ENCODE measurements at places on chromosomes 7 and 10.

- no peak for DNase-seq
Observed at GRCh38 chr7:129690701-129691100, 79.2 kb downstream of the NRF1 start.

- DNase-seq: no peak
Observed at GRCh38 chr10:69358148-69358795, 58.4 kb downstream of the TACR2 start.

DNA sequence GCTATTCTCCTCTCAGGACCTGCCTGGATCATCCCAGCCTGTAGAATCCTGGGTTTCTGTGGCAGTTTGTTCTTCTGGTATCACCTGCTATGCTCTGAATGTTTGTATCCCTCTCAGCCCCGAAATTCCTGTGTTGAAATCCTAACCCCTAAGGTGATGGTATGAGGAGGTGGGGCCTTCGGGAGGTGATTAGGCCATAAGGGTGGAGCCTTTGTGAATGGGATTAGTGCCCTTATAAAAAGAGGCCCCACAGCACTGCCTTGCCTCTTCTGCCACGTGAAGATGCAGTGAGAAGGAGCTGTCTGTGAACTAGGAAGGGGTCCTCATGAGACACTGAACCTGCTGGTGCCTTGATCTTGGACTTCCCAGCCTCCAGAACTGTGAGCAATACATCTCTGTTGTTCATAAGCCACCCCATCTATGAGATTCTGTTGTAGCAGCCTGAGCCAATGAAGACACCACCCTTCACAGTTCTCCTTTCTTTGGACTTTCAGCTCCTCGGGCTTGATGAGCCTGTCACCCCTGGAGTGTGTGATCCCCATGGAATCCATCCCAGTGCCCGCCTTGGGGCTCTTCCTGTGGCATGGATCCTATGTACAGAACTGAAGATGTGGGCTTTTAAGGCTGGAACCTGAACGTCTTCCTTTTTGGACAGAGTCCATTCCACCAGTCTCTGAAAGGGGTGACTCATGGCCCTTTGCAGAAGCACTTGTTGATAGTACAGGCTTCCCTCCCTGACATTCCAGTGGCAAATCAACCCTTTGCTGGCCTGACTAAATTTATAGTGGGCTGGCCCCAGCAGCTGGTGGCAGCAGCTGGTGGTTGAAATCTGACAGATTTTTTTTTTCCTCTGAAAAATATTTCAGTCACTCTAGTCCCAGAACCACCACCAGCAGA lies 138.0 kb downstream of the TACC2 start:
- DNase-seq: no peak

DNA sequence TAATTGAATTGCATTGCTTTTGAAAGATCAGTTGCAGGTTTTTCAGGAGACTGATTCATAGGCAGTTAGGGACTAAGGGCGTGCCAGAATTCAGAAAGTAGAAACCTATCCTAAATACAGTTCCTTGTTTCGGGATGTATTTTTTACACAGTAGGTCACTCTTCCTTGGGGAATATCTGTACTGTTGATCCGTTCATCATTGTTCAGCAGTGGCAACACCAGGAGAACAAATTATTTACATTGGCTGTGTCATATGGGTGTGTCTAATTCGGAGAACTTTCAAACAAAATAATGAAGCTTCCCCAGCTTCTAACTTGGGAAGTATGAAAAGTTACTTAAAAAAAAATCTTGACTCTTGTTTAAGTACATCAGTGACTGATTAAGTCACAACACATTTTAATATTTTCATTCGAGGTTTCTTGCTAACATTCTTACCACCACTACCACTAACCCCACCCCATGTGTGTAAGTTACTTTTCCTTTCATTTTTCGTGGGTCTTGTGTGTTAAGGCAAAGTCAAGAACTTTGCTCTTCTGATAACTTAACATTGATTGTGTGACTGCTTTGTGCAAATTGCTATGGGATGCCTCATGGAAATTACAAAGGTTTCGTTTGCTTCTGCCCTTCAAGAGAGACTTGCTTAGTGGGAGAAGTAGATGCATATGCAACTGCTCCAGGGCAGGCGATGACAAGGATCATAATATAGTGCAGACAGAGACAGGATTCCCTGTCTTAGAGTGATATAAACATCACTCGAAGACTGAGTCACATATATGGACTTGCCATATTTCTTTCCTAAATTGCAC lies 43.8 kb upstream of the RPA3 start:
- DNase-seq: no peak

- no peak for DNase-seq
Observed at GRCh38 chr7:28136885-28137284, 43.7 kb downstream of the JAZF1 start.

- no peak for DNase-seq
Observed at GRCh38 chr10:437698-438490, 251.6 kb downstream of the DIP2C start.

DNA sequence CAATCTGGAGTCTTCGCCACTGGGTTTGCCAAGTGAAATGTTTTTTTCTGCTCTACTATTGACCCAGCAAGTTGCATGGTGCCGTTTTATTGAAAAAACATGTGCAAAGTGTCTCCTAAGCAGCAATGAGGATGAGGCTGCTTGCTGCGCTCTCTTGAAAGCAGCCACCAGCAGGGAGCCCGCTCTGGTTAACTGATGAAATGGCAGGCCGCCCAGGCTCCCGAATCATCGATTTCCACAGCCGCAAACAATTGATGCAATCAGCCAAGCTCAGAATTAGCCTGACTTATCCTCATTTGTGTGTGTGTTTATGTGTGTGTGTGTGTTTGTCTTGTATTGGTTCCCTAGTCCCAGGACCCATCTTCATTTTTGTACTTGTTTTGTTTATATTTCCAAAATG lies 22.2 kb upstream of the LYZL1 start:
- no peak for DNase-seq

GRCh38 chr7:55073051-55073511 lies 54.3 kb downstream of the EGFR start:
- DNase-seq: no peak

GRCh38 chr10:119931871-119932270 lies 39.3 kb downstream of the SEC23IP start:
- no peak for DNase-seq

- DNase-seq: no peak
Observed at GRCh38 chr7:50627824-50628361, 62.7 kb upstream of the DDC start.

DNA sequence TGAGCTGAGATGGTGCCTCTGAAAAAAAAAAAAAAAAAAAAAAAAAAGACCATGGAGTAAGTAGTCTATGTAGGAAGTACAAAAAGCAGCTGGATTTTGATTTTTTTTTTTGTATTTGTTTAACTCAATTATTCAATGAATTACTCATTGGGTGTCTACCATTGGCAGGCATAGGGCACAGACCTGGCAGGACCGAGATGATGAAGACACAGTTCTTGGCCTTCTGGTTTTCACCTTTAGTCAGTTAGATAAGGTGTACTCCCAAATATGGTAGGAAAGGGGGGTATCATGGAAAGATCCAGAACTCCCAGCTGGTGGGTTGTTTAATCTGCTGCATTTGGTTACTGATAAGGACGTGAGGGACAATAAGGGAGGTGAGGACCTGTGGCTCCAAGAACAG lies 97.1 kb upstream of the NMT2 start:
- no peak for DNase-seq

DNA sequence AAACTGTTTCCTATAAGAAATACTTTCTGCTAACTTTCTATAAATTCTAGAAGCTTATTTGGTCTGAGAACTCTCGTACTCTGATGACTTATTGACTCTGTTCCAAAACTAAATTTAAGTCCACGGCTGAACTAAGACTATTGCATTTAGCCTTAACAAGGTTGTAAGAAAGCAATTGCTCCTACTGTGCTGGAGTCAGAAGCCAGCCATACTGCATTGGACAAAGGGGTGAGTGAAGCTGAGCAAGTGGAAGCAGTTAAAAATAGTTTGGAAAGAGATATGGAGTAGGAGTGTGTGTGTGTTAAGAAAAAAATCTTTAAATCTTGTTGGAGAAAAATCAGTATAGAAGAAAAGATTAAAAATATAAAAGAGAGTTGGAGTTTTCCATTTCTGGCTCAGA lies 1360.1 kb upstream of the CELF2 start:
- DNase-seq: no peak

DNA sequence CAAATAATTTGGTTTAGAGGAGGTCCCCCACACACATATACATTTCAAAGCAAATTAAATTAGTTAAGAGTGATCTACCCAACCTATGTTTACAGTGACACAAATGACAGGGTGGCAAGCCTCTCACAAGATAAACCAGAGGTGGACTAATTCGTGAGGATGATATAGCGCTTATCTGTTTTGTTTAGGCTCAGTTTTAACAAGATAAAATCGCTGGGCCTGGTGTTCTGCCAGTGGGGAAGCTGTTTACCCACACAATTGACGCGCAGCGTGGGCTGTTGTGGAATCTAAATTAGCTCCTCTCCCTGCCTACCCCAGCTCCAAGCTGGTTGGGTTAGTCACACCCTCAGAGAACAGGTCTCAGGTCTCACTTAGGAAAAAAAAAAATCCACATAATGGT lies 16.7 kb upstream of the PLXNA4 start:
- no peak for DNase-seq

DNA sequence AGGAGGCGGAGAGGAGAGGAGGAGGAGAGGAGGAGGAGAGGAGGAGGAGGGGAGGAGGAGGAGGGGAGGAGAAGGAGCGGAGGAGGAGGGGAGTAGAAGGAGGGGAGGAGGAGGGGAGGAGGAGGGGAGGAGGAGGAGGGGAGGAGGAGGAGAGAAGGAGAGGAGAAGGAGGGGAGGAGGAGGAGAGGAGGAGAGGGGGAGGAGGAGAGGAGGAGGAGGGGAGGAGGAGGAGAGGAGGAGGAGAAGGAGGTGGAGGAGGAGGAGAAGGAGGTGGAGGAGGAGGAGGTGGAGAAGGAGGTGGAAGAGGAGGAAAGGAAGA lies 15.5 kb upstream of the CRCP start:
- no peak for DNase-seq

GRCh38 chr10:26502986-26503385 lies 64.8 kb downstream of the APBB1IP start:
- no peak for DNase-seq

DNA sequence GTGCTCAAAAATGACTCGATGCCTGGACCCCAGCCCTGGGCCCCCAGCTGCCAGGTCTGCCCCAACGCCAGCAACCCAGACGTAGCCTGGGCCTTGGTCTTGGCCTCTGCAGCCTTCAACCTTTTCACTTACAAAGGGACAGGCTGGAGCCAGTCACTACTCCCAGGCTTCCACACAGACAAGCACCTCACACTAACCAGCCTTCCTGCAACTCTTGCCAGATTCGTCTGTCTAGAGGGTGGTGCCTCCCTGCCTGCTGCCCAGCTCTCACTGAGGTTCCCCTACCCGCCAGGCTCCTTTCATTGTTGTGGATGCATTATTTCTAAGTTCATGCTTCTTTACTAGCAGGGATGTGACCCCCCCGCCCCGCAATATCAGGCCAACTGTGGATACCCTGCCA lies 56.3 kb downstream of the NUDCD3 start:
- DNase-seq: no peak

DNA sequence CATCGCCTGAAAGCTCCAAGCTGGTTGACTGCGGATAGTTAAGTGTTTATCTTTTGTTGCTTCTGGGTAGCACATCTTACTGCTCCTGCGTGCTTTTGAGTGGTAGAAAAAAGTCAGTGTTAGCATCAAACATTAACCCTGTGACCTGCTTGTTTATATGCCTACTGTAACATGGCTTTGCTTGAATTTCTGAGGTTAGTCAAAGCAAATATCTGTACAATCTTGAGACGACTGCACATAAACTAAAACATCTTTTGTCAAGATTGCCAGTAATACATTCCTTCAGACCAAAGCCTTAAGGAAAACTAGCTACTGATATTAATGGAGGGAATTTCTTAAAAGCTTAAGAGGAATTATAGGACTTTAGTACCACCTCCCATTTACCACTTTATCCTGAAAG lies 163.7 kb downstream of the BAMBI start:
- DNase-seq: no peak

- no peak for DNase-seq
Observed at GRCh38 chr7:129093867-129094456, 39.1 kb upstream of the TNPO3 start.

DNA sequence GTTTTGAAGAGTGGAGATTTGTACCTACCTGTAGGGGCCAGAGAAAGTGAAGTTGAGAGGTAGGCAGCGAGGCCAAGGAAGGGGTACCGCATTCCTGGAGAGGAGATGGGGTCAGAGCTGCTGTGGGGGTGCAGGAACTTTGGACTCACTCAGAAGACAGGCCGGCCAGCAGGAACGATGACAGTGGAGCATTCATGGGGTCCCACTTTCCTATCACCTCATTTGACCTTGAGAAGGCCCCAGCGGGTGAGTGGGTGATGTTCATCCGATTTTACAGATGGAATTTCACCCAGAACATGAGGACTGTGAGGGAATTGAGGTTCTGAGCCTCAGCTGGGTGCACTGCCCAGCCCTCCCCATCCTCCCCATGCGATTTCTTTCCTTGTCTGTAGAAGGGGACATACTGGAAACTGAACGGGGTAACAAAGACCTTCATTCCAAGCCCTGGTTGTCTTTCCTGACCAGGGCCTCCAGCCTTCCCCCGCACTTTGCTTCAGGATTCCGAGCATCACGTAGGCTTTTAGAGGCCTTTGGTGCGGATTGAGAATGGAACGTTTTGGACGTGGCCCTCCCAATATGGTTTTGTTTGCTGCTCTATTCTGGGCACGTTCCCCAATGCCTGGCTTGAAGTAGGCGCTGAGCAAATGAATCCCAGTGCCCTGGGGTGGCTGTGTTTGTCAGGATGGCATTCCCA lies 87.3 kb downstream of the ADCY1 start:
- no peak for DNase-seq

- DNase-seq: peak; percentile 30
Observed at GRCh38 chr7:5532536-5533335, 109.1 kb upstream of the TNRC18 start.

DNA sequence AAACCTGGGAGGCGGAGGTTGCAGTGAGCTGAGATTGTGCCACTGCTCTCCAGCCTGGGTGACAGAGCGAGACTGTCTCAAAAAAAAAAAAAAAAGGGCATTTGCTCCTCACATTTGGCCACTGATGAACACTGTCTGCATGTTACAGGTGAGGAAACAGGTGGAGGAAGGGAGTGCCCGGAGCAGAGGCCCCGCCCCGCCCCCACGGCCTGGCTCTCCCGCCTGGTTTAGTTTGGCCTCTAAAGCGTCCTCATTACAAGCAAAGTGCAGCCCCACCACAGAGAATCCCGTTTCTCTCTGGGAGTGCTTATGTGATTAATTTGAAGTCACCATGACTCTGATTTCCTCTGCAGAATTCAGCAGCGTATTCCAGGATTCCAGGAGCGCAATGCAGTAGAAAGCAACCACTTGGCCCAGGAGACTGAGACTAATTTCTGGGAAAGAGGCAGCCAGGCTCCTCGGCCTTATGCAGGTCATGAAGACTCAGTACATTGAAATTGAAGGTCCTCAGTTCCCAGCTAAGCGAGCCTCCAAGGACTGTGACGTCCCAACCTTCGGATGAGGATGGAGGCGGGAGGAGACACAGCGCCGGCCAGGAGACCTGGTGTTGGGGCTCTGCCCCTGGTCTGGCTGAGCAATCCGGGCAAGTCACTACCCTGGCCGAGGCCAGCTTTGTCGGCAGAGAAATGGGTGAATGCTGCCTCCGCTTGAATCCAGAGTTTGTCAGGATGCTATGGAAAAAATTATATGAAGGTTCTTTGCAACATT lies 44.7 kb downstream of the RBM17 start:
- no peak for DNase-seq

Measured in T-helper 1 cell (primary cell).